ENCODE measurements at places on chromosomes 4 and X.

DNA sequence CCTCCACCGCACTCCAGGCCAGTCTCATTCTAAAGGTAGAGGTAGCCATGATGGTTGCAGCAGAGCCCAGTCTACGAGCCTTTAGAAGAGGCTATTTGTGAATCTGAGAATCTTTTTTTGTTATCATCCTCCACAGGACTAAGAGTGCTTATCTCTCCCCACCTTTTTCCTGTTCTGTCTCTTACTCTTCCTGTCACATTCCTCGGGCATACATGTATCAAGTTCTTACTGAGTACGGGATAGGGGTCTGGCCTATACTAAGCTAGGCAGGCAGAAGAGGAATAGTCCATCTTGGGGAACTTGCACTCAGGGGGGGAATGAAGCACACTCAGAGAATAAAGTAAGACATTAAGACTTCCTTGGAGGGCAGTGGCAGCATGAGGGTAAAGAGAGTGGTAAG lies 25.7 kb downstream of the LAS1L start:
- DNase-seq: no peak

- DNase-seq: no peak
These were observed 138.3 kb upstream of the PUDP start for GRCh38 chrX:7286168-7286837.

GRCh38 chr4:58214376-58214775 lies 1104.2 kb upstream of the IGFBP7 start:
- no peak for DNase-seq

DNA sequence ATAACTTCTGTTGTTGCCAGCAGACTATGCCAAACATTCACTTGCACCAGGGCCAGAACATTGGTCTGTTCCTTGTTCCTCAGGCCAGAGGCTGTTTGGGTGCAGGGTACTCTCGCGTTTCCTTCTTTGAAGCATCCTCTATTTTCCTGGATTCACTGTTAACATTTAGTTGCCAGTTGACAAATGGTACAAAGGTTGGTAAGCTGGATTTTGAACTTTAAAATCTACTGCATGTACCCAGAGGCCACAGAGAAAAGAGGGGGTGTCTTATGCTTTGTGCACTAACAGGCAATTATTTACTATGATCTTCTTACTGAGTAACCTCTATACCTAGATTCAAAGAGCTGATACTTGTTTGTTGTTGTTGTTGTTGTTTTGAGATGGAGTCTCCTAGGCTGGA lies 12.8 kb upstream of the SAT1 start:
- no peak for DNase-seq

DNA sequence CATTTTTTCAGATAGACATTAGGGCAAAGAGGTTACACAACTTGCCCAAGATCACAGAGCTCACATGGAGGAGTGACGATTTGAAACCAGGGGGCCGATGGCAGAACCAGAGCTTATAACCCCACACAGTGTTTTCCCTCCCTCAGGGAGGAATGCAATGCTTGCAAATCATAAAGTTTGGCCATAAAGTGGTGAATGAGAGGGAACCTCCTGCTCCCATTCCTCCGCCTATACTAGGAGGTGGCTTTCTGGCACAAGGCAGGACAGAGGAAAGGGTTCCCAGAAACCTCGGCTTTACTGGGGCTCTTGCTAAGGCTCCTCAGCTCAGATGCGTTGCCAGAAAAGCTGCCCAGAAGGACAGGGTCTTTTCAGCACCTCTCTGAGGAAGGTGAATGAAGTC lies 19.3 kb downstream of the TMEM154 start:
- DNase-seq: no peak

DNA sequence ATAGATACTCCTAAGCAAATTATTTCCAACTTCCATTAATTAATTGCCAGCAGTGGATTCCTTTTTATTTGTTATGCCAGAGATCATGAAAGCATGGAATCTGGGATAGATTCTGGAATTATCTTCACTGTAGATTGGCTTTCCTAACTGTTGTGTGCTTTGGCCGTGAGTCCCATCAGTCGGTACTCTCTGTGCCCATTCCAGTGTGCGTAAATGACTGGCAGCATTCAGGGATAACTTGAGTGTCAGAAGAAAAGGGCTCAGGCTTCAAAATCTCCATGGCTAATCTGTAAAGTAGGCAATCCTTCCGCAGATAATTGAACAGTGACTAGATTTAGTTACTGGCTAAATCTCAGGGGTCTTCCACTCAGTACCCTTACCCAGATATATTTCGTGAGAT lies 76.8 kb upstream of the TMEM164 start:
- no peak for DNase-seq

DNA sequence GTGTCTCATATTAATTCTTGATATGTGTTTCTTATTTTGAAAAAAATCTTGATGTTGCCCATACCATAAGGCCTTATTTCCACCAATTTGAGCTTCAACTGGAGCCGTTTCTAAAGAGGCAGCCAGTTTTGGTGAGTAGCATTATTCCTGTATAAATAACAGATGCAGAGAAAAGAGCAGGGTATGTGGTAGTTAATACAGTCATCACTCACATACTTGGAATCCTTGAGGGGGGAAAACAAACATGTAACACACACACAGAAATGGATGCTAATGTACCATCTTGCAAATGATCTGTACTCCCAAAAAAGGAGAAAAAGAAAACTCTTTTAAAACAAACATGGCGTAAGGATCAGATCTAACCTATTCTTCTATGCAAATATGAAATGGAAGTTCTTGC lies 389.7 kb downstream of the GPM6A start:
- no peak for DNase-seq

DNA sequence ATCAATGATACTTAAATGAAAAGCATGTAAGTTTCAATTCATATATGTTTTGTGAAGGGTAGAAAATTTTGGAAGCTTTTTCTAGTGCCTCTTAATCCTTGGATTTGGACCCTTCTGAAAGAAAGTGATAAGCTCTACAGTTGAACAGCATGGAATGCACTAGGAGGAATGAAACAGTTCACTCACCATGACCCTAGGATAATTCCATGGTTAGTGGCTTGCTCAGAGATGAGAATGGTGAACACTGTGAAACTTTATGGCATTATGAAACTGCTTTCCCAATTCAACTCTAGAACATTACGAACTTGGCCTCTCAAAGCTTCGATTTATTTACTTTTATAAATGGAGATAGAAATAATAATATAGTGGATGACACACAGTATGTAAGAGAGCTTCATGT lies 88.9 kb upstream of the FAT4 start:
- no peak for DNase-seq

GRCh38 chrX:13463608-13464007 lies 105.8 kb upstream of the EGFL6 start:
- no peak for DNase-seq

GRCh38 chr4:95077864-95078263 lies 320.1 kb downstream of the BMPR1B start:
- DNase-seq: no peak

DNA sequence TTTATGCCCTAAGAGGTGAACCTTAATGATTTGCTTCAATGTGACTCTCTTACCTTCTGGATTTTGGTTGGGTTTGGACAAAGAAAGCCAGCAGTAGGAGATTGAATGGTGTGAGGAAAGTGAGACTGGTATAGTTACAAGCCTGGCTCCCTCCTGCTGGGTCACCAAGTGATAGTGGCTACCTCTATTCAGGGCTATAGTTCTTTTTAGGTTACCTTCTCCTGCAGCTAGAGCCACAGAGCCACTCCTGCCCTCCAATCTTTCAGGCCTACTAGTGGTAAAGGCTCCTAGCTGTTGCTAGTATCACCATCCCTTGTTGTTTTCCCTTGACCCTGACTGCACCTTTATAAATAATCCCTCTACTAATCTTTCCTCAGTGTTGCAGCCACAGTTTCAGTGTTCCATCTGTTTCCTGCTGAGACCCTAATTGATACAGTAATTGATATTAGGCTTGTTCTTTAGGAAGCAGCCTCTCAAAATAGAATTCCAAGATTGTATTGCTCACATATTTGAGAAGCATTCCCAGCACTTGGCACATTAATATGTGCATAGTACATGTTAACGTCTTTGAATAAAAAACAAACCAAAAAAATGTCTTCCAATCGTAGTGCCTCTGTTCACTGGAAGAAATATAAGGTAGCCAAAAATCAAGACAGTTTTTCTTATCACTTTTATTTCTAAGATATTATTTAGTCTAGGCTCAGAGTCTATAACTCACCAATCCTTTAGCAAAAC lies 82.3 kb downstream of the SRPX start:
- no peak for DNase-seq

GRCh38 chr4:108622022-108622421 lies 1.6 kb downstream of the RPL34 start:
- no peak for DNase-seq

- DNase-seq: no peak
These were observed 76.3 kb upstream of the IL15 start for GRCh38 chr4:141560056-141560455.

GRCh38 chr4:81550388-81550859 lies 78.7 kb upstream of the RASGEF1B start:
- DNase-seq: no peak

DNA sequence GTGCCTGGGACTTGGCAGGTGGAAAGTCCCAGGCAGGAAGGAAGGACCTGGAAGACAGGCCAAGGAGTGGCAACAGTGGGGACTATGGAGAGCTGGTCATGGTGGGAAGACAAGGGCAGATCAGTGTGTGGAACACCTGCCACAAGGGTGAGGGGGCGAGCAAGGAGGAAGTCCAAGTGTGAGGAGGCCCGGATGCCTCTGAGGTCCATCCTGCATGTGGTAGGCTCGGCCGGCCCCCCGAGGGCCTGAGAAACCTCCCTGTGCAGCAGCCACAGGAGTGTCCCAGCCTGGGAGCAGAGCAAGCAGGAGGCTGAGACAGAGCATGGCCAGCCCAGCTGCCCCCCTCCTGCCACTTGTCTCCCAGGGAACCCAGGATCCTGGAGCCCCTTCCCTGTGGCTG lies 40.5 kb upstream of the PSAPL1 start:
- DNase-seq: no peak

GRCh38 chrX:3262901-3263300 lies 83.6 kb downstream of the MXRA5 start:
- DNase-seq: no peak

DNA sequence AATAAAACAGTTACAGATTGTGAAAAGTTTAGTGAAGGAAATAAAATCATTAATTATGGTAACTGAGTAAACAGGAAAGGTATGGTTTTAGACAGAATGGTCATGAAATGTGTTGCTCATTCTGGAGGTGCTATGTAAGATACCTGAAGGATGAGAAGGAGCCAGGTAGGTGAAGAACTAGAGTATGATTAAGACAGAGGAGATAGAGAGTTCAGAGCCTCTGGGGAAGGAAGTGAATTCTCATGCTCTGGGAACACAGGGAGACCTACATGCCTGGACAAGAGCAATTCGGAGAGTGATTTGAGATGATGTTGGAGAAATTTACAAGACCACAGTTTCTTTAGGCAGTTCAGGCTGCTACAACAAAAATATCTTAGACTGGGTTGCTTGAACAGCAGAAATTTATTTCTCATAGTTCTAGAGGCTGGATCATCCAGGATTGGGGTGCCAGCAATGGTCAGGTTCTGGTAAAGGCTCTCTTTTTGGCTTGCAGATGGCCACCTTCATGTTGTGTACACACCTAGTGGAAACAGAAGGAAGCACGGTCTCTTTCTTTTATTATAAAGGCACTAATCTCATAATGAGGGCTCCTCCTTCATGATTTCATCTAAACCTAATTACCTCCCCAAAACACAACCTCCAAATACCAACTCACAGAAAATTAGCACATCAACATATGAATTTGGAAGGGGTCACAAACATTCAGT lies 1416.1 kb downstream of the PCDH7 start:
- DNase-seq: no peak

- DNase-seq: no peak
These were observed 55.9 kb upstream of the KDR start for GRCh38 chr4:55181010-55182005.

GRCh38 chrX:146224442-146224841 lies 406.8 kb downstream of the SLITRK2 start:
- DNase-seq: no peak

DNA sequence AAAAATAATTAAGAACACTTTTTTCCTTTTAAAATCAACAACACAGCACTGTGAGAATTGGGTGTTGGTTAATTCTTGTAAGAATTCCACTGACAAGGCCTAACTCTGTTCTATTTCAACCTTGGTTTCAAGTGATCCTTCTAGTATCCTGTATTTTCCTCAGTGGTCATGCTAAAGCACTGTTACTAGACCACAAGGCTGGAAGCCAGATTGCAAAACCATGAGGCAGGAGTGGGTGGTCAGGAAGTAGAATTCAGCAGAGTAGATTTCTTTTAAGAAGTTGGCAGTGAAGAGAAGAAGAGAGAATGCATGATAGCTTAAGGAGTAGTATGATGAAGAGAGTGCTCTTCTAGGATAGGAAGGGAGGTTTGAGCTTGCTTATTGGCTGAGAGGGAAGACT lies 71.6 kb upstream of the LEF1 start:
- DNase-seq: no peak

Measured in activated naive CD4-positive, alpha-beta T cell treated with anti-CD3 and anti-CD28 coated beads, Interleukin-2, amount 50 U/mL, for 16 hours (primary cell).